HCT116 (cell line): ENCODE measurements at places on chromosomes 1 and 21.

DNA sequence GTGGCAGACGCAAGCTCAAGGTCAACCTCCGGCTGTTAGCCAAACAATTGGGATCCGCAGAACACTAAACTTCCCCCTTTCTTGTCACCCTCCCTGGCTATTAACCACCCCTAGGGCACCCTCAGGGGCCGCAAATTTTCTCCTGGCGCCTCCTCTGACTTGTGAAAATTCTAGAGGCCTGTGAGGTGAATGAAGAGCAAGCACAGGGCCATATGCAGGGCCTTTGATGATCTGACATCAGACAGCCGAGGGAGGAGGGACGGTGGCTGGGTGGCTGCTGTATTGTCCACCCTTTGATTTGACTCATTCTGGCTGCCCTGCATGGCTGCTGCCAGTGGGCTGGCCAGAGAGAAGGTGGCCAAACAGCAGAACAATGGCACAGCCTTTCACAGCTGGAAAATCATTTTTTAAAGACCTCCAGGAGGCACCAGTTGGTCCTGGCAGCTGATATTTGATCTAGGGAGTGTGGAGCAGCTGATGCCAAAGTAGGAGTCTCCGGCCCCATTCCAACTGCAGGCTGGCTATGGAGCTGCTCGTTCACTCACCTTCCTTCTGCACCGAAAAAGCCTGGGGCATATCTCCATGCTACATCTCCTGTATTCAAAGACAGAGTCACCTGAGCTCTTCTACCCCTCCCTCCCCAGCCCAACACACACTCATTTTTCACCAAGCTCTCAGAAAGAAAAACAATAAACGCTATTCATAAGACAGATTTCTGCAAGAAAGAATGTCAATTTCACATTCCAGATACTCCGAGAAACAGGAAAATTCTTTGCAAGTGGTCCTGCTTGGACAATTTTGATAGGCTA, 44.9 kb upstream of the BARHL2 start:
- DNase-seq, result no peak

GRCh38 chr1:22418933-22419382, 32.7 kb upstream of the ZBTB40 start:
- no peak for DNase-seq

GRCh38 chr1:12165342-12165741, 1.4 kb upstream of the TNFRSF1B start:
- no peak for DNase-seq

- DNase-seq, result no peak
Observed at GRCh38 chr21:29333406-29333805, 34.7 kb downstream of the BACH1 start.

GRCh38 chr1:15676688-15677661, 7.1 kb upstream of the PLEKHM2 start:
- no peak for DNase-seq

GRCh38 chr1:32539584-32540571, 651 bp downstream of the ZBTB8A start:
- no peak for DNase-seq

DNA sequence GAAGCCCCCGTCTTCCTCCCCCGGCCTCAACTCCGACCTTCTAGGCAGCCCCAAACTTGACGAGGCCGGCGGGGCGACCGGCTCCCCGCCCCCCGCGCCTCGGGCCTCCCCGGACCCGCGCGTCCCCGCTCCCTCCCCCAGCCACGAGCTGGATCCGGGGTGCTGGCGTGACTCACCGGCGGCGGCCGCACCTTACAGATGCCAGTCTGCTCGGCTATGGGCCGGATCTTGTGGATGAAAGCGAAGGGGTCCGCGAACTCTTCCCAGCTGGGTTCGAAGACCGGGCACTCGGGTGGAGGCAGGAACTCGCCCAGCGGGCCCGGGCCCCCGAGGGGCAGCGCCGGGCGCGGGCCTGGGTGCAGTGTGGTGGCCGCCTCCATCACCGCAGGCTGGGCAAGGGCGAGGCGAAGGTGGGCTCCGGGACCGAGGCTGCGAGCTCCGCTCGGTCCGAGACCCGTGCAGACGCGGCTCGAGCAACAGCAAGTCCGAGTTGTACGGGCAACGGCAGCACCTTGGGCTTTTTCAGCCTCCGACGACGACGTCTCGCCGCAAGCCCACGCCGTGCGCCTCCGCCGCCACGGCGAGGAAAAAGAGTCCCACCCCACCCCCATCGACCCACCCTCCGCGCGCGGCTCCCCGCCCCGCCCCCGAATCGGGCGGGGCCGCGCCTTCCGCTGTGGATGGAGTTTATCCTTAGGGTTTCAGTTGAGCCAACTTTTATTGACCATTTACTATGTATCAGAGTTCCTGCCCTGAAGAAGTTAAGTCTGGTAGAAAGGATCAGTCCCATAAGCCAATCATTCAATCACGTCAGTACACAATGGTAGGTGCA, at the start of gene KDM5B:
KDM5B (minus strand) TSS at position 496 of the 832 bp plus-strand sequence; CDS start at position 380, 116 bp downstream.
- DNase-seq, result peak; percentile 40

DNA sequence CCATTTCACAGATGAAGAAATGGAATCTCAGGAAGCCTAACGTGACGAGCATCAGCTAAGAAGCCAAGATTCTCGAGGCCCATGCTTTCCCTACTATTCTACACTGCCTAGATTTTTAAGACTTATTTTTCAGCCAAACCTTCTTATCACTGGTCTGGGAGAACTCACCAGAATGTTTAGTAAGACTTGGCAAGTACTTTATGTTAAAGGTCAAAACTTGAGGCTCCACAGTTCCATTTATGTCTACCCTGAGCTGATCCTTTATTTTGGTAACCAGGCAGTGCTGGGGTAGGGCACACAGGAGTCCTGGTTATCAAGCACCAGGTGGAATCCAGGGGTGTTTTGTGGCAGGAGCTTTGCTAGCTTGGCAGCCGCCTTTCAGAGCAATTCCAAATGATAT, 16.8 kb downstream of the PLXNA2 start:
- DNase-seq, result no peak

DNA sequence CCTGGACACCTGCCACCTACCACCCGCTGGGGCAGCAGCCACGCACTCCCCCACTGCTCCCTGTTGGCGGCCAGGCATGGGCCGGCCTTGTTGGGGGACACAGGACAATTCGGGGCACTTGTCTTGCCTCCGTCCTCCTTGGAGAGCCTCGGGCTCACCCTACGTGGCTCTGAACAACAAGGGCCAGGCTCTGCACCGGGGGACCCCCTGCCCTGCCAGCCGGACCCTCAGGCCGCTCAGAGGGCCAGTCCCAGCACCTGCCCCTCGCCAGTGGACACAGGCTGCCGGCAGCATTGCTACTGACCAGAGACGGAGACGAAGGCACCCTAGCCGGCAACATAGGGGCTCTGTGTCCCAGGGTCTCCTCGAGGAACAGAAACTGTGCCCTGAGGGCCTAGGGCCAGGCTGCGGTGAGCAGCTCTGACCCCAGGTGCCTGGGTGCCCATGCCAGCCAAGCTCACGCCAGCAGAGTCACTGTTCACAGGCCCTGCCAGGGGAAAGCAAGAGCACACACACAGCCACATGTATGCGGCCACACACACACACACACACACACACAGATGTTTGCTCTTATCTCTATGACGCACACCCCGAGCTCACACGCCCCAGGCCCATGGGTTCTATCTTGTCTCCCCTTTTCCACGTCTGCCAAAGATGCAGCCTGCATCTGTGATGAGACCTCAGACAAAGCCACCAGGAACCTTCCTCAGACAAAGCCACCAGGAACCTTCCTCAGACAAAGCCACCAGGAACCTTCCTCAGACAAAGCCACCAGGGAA, 45.9 kb downstream of the MORN1 start:
- no peak for DNase-seq

DNA sequence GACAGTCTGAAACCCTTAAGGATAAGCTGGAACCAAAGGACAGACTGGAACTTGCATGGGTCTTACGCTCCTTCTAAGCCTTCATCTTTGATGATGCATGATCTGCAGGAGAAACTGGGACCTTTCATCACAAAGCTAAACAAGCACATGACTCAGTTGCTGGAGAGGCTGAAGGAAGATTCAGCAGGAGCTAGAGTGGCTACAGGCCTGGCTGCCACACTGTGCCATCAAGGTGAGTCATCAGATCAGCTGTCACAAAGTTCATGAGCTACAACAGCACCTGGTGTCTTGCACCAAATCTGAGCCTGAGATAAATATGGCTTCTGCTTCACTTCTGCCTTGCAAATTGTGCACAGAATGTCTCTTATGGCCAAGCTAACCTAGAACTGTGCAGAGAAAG, 95.5 kb upstream of the MARK1 start:
- DNase-seq, result peak; percentile 3

- peak; percentile 61 for DNase-seq
Observed at GRCh38 chr1:44707112-44707881, 23.7 kb downstream of the RNU5D-1 start.

DNA sequence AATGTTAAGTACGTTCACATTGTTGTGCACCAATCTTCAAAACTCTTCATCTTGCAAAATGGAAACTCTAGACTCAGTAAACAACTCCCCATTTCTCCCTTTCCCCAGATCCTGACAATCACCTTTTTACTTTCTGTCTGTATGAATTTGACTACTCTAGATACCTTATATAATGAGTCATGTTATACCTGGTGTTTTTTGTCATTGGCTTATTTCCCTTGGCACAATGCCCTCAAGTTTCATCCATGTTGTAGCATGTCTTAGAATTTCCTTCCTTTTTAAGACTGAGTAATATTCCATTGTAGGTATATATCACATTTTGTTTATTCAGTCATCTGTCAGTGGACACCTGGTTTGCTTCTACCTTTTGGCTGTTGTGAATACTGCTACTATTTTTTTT, 399.5 kb downstream of the LMO4 start:
- DNase-seq, result no peak

DNA sequence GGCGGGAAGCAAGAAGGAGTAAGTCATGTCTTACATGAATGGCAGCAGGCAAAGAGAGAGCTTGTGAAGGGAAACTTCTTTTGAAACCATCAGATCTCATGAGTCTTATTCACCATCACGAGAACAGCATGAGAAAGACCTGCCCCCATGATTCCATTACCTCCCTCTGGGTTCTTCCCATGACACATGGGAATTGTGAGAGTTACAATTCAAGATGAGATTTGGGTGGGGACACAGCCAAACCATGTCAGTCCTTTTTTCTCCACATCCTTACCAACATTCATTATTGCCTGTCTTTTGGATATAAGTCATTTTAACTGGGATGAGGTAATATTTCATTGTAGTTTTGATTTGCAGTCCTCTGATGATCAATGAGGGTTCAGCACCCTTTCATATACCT, 81.0 kb downstream of the DIRAS3 start:
- DNase-seq, result no peak

DNA sequence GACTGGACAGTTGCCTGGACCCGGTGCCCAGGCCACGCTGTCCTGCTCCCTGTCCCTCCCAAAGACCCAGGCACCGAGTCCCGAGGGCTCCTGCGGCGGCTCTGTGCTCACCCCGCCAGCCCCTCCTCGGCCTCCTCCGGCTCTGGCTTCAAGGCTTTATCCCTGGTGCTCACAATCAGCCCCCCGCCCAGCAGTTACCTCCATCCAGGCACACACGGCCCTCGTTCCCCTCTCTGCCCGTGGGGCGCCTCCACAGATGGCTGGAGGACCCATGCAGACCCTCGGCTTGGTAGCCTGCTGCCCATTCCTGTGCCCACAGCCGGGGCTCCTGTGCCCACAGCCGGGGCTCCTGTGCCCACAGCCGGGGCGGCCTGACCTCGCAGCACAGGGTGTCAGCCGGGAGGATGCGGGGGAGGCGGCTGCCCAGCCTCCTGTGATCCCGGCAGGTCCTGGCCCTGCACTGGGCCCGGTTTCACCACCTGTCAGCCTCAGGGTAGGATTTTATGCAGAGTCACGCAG, 52.3 kb upstream of the COL18A1 start:
- no peak for DNase-seq

DNA sequence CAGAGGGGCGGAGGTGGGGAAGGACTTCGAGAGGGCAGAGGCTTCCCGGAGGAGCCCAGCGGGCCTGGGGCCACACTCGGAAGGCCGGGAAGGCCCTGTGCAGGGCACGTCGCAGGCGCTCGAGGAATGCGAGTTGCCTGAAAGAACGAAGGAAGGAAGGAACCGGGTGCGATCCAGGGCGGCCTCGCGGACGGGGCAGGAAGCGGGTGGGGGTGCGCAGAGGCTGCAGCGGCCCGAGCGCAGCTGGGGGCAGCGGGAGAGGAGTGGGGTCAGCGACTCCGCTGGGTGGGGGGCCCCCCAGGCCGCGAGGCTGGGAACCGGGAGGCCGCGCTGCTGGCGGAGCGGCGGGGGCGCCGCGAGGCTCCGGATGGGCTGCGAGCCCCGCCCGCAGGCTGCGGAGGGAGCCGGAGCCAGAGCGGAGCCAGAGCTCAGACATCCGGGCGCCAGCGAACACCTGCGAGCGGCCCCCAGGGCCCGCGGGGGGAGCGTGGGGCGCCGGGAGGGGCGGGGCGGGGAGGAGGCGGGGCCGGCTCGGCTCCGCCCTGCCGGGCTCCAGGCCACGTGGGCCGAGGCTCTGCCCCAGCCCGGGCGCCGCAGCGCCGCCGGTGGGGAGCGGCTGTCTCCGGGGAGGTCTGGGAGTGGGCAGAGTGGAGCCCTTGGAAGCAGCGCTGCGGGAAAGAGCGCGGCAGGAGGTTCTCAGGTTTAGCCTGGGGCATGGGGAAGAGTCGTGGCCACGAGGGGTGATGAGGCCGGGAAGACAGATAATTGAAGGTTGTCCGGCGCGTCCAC, 4.6 kb downstream of the ID3 start:
- DNase-seq, result peak; percentile 64

DNA sequence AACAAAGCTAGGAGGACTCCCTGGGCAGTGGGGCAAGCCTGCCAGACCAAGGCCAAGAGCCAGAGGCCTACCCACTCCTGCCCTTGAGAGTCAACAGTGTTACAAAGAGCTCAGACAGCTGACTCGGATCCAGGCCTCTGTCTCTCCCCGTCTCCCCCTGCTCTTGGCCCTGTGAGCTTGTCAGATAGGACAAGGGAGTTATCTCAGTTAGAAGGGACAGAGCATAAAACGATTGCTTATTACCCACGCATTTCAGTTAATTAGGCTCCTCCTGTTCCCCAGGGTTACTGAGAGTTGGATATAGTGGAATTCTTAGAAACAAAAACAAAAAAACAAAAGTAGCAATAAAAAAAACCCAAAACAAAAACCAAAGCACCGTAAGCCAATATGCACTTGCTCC, 1.3 kb downstream of the SLC41A1 start:
- no peak for DNase-seq
